ENCODE measurements at places on chromosomes 12 and 14.
A peak's percentile ranks its signal among the peaks of the same experiment; 100 is the strongest.

GRCh38 chr12:56300644-56301464 is 724 bp upstream of the CS start:
- no peak for DNase-seq

- DNase-seq, result peak; percentile 27
Measured at GRCh38 chr12:102120886-102121285, 903 bp downstream of the PARPBP start.

- DNase-seq, result no peak
Measured at GRCh38 chr14:85601246-85601645, 71.3 kb downstream of the FLRT2 start.

DNA sequence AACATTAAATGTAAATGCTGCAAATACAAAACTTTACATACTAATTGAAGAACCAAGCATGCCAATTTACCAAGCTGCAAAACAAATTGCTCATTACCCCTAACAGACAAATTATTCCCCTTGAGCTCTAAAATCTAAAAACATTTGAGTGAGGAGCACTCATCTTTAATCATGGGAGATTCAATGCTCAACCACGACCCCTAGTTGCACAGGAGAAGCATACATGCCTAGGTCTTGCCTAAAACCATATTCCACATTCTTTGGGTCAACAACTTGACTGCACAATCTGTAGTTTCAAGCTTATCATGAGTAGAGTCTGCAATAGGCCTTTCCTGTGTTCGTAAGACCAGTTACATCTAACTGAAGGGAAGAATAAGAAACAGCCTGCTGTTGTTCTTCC is 69.7 kb downstream of the MGAT4C start:
- no peak for DNase-seq

- DNase-seq, result peak; percentile 53
Measured at GRCh38 chr12:89453121-89453978, 71.2 kb downstream of the GALNT4 start.

DNA sequence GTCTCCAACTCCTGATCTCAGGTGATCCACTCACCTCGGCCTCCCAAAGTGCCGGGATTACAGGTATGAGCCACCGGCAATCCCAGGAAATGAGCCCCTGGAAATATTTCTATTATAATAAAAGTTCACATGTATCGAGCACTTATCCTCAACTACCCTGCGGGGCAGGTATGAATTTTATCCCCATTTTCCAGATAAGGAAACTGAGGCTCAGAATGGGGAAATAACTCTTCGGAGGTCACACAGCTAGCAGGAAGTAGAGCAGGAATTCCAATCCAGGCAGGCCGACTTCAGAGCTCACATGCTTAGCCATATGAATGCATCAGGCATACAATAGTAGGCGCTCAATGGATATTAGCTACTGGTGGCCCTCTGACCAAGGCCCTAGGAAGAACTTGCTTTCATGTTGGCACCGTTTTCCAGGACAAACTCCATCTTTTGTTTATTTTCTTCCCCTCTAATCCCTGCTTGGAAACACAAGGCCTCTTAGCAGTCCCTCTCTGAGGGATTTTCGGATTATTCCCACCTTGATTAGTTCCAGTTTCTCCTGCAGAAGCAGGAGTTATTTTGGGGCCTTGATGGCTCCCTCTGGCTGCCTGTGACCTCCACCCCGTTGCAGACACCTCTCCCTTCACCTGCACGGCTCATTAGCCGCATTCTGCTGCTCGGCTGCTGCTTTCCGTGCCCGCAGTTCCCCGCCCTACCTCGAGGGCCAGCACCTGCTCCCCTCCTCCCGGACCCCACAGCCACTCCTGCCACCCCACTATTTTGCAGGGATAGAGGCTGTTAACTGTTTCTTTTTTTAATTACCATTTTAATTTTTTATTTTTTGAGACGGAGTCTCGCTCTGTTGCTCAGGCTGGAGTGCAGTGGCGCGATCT is 18.7 kb upstream of the POP5 start:
- DNase-seq, result no peak

- no peak for DNase-seq
Measured at GRCh38 chr14:30290001-30290400, 269.0 kb upstream of the G2E3 start.

- peak; percentile 21 for DNase-seq
Measured at GRCh38 chr12:82486524-82487235, 128.4 kb downstream of the METTL25 start.

GRCh38 chr12:64221651-64222008 is 466 bp downstream of the KICS2 start:
- peak; percentile 70 for DNase-seq

GRCh38 chr12:93979189-93979588 is 169.2 kb upstream of the PLXNC1 start:
- peak; percentile 7 for DNase-seq

- DNase-seq, result no peak
Measured at GRCh38 chr12:123410041-123410412, 26.1 kb downstream of the KMT5A start.

GRCh38 chr12:54175200-54175963 is 13.4 kb downstream of the SMUG1 start:
- no peak for DNase-seq

DNA sequence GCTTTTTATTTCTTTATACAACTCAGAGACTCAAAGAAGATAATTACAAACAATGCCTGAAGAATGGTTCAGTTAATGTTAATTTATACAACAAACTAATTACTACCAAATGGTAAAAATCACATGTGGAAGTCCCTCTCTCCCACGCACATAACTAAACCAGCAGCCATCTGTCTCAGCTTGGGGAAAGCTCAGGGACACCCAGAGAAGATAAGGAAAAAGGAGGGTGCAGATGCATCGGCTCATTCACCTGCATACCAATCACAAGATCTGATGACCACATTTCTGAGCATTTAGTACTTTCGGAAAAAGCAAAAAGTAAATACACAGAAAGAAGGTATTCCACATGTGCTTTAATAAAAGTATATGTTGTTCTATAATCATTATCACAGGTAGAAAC is 136.3 kb downstream of the SOX5 start:
- no peak for DNase-seq

DNA sequence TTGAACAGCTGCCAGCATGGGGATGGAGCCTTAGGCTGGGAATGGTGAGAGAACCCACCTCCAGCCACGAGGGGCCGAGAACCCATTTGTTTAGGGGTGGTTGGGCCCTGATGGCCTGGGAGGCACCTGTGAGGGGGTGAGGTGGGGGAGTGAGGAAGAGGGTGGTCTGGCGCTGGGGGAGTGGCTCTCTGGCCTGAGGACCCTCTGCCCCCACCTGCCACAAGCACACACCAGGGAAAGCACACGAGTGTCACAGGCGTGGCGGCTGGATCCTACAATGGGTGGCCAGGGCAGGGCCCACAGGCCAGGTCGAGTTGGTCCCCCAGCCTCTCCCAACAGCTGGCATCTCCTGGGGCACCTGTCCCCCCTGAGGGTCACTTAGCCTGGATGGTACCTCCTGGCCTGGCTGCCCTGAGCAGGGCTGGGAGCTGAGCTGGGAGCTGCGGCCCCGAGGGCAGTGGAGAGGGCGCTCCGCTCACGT is 340.5 kb downstream of the TMEM121 start:
- no peak for DNase-seq

DNA sequence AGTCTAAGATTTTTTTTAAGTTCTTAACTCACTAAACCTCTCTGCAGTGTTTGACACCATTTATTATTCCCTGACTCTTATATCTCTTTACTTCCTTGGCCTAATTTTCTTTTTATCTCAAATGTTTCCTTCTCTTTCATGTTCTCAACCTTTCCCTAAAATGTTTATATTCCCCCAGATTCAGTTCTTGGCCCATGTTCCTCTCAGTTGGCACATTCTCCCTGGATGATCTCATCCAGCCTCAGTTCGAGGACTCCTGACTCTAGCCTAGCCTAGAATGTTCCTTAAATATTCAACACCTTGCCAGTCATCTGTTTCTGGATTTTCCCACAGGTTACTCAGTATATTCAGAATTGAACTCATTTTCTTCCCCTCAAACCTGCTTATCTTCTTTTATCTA is 81.3 kb downstream of the SCN8A start:
- no peak for DNase-seq

GRCh38 chr12:113957627-113958026 is 8.5 kb downstream of the RBM19 start:
- DNase-seq, result no peak

DNA sequence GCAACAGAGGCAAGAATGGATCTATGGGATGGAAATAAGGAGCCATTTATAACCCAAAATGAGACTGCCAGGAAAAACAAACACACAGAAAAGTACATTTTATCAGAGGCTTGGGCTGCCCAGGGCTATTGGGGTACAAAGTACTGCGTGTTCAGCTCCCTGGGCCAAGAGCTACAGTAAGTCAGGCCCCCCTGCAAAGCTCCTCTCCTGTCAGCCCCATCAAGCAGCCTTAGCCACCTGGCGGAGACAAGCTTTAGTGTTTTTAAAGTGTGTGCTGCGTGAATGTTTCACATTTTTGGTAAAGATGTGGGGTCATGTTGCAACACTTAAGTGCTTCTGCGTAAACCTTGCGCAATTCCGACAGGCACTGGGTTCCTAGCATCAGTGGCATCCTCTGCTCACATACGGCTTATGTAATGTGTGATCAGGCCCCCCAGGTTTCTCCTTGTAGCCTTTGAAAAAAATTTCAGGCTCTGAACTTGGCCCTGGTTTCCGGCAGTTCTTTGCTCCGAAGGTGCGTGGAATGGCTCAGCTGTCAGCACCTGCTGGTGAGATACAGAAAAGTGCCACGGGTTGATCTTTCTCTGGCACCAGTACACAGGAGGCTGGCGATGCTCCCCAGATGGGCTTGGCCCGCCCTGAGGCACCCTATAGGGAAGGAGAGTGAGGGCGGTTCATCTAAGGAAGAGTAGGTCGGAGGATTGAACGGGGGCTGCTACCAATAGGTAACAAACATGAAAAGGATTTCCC is 198.7 kb upstream of the EEA1 start:
- no peak for DNase-seq

GRCh38 chr12:46124848-46125619 is 134.7 kb upstream of the SCAF11 start:
- peak; percentile 48 for DNase-seq

GRCh38 chr12:32921397-32921796 is 24.8 kb upstream of the PKP2 start:
- DNase-seq, result no peak
